ENCODE measurements at places on chromosomes 3 and 15.

DNA sequence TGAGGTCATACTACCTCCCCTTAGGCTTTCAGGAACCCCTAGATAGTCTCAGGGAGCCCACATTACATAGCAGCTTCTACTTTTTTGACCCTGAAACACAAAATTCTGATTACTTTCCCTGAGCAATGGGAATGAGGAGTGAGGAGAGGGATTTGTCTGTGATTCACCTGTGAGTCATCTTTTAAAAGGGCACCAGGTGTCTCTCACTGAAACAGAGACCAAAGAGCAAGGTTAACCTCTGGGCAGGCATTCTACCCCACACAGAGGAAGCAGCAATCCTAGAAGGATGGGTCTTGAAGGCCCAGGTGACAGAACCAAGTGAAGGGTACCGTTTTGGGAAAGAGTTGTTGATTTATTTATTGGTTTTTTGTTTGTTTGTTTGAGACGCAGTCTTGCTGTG is 31.1 kb upstream of the UBE2E2 start:
- no peak for DNase-seq

DNA sequence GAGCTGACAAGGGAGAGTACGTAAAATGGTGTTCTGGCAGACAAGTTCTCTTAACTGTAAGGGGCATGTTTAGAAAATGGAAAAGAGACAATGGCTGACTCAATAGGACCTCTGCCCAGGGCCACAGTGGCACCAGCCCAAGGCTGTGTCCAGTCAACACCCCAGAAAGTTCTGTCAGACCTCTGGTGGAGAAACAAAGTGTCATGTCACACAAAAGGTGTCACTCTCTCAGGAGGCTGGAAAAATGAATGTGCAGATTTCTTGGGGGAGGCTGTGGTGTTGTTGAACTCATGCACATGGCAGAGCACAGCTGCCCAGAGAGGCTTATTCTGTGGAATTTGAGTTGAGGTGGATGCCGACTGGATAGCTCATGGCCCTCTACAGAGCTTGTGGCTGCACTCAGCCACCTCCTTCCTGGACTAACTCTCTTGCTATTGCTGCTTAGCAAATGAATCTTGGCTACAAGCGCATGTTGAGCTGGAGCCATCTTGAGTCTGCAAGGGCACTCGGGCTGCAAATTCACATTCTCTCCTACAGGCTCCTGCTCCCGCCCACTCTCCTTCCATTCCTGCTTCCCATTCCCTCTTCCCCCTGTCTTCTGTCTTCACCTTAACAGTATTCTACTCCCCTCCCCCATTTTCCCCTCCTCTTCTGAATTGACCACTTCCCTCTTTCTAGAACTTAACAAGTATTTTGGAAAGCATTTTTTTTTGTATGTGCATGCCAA is 55.8 kb upstream of the SLC7A14 start:
- DNase-seq = no peak

DNA sequence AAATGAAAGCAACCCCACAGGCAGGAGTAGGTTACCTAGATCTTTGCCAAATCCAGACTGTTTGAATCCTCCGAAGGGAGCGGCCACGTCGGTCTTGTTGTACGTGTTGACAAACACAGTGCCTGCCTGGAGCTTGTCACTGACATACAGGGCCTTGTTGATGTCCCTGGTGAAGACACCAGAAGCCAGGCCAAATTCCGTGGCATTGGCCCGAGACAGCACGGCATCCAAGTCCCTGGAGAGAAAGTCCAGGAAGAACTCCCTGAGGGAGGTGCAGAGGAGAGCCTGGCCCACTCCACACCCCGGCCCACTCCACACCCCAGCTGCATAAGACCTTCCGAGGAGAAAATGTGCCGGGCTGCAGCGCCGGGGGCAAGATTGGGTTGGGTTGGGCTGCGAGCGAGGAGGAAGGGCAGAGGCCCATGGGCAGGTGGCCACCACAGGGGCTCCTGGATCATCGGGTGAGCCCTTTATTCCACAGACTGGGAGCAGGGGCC is 21.8 kb upstream of the SLC41A3 start:
- no peak for DNase-seq

DNA sequence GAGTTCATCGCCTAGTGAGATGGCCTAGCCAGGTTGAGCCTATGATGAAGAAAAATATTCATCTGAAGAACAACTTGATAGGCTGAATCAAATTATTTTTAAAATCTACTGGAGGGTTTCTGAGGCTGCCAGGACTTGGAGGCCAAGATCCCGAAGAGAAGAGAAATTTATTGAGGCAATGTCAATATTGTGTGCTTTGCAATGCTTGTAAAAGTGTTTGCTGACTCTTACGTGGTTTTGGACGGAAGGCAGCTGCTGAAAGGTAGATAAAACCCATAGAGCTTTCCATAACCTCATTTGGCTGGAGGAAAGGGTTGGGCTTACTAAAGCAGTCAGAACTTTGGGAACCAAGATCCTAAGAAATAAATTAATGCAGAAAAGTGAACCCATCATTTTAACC is 361.0 kb upstream of the IL12A start:
- DNase-seq = no peak

- DNase-seq = no peak
Observed at GRCh38 chr3:142022381-142022780, 127.0 kb downstream of the TFDP2 start.

- DNase-seq = no peak
Observed at GRCh38 chr3:12139111-12139511, 19.6 kb downstream of the TIMP4 start.

GRCh38 chr15:75738014-75738646 is 25.5 kb upstream of the CSPG4 start:
- DNase-seq = no peak

- DNase-seq = no peak
Observed at GRCh38 chr3:33093847-33094246, 3.1 kb downstream of the GLB1 start.

- no peak for DNase-seq
Observed at GRCh38 chr3:195077611-195078540, 193.1 kb downstream of the XXYLT1 start.

DNA sequence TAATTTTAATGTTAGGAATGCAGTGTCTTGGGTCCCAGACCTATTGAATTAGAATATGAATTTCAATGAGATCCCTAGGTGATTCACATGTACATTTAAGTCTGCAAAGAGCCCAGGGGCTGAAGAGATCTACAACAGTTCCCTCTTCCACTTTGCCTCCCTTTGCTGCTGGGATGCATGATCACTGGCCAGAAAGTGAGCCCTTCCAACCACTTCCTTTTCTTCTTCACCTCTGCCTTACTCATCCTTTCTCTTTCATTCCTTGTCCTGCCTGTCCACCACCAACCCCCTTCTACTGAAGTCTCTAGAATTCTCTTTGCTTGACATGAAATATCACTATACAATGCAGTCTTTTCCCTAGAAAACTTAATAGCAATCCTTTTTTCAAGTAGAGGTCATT is 222.4 kb upstream of the LRIG1 start:
- DNase-seq = no peak

DNA sequence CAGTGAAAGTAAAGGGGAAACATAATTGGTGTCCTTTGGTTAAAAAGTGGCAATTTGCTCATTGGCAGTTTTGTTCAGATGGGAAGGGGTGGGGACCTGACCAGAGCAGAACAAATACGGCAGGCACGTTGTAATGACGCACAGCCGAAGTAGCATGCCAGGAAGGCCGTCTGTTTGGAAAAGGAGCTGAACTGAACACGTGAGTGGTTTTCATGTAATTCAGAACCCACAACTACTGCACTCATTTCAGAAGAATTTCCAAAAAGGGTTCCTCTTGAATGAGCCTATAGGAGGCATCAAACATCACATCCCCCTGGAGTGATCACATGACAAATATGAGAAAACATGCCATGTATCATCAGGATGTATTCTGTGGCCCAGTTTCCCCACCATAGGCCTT is 42.9 kb upstream of the LMCD1 start:
- DNase-seq = no peak

GRCh38 chr3:31543375-31543774 is 10.7 kb downstream of the STT3B start:
- DNase-seq = no peak

- DNase-seq = no peak
Observed at GRCh38 chr3:116306720-116307119, 138.6 kb downstream of the LSAMP start.

GRCh38 chr3:69309814-69310213 is 76.1 kb downstream of the FRMD4B start:
- DNase-seq = no peak

DNA sequence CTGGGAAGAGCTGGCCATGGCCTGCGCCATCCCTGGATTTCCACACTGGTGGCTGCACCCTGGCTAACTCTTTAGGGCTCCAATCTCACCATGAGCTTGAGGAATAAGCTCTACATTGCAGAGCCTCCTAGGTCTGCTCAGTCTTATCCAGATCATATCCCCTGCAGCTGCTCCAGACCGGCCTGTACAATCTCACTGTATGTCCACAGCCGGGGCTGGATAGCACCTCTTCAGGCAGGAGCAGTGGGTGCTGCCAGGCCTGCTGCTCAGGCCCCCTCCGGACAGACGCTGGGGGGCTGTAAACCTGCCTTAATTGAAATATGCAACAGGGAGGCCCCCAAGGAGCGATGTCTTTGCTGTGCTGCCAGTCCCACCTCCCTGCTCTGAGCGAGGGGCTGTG is 15.6 kb downstream of the INSYN1 start:
- DNase-seq = no peak

DNA sequence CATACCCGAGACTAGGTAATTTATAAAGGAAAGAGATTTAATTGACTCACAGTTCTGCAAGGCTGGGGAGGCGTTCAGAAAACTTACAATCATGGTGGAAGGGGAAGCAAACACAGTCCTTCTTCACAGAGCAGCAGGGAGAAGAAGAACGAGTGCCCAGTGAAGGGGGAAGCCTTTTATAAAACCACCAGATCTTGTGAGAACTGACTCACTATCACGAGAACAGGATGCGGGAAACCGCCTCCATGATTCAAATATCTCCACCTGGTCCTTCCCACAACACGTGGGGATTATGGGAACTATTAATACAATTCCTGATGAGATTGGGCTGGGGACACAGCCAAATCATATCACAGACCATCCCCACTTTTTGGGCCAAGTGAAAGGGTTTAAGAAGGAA is 58.8 kb upstream of the CTXND1 start:
- no peak for DNase-seq

DNA sequence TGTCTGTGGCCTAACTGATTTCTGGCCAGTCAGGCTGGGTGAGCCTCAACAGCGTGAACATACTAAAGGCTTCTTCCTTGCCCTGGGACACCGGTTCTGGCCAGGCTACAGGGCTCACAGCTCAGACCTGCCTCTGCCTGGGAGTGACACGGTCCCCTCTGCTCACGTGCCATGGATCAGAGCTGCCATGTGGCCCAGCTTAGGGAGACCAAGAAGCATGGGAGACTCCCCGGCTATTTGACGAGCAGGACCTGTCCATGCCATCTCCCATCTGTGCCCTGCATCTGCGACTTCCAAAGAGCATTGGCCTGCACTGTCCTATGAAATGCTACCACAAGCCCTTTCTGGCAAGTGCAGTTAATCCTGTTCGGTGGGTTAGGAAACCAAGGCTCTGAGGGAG is 57.4 kb downstream of the APBA2 start:
- DNase-seq = no peak

- no peak for DNase-seq
Observed at GRCh38 chr3:23071758-23072157, 131.4 kb upstream of the UBE2E2 start.

DNA sequence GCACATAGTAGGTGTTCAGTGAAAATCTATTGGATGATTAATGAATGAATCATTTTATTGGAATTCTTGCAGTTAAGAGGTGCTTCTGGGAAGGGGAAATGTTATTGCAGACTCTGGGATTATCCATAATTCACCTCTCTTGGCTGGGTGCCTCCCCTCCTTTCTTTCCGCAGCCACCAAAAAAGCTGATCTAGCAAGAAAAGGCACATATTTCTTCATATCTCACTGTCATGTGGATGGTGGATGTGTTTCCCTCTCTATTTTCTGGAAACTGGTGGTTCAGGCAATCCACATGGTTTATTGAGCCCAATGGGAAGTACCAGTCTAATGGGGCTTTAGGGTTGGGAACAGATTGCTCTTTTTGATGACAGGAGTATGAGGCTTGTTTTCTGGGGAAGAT is 151.1 kb upstream of the ROPN1 start:
- no peak for DNase-seq

GRCh38 chr3:12553921-12554391 is 2.9 kb upstream of the MKRN2 start:
- DNase-seq = no peak
